Activated CD8-positive, alpha-beta memory T cell treated with anti-CD3 and anti-CD28 coated beads for 1 hour (primary cell): ENCODE measurements at places on chromosomes 1 and 21.

DNA sequence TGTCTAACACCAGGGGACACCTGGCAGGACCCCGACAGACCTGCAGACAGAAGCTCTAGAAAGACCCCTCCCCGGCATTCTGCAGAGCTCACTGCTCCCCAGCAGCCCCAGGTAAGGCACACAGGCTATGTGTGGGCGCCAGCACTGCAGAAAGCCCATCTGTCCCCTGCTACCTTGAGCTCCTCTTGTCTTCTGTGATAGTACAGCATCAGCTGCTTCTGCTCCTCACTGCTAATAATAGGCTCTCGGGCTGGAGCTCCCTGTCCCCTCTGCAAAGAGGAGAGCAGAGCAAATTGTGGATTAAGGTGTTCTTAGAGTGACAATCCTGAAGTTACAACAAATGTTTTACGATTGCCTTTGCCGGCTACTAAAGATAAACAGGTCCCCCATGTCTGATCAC, 10.1 kb downstream of the CFAP298 start:
- no peak for DNase-seq

- no peak for DNase-seq
These were observed 365.6 kb downstream of the RPS6KC1 start for GRCh38 chr1:213416461-213417224.

DNA sequence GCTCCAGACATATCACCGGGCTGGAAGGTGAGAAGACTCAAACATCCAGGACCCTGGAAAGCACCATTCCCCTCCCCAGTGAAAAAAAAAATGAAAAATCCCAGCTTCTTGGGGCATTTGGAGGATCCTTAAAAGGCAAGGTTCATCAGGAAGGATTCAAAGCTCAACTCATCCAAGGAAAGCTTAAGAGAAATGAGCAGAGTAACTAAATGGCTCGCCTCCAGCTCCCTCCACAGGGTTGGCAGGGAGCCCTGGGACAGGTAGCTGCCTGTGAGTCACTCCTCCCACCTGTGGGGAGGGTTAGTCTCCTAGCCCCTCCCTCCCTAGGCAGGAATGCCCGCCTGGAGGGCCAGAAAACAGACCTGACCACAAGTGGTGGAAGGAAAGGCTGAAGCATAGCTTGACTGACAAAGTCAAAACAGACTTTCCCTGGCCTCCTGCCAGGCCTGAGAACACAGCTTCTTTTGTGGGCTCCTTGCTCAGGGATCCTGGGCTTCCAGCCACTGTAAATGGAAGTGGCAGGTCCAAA, 712 bp upstream of the LAMB3 start:
- DNase-seq: no peak

- no peak for DNase-seq
These were observed 8.9 kb upstream of the APP start for GRCh38 chr21:26179501-26179900.

DNA sequence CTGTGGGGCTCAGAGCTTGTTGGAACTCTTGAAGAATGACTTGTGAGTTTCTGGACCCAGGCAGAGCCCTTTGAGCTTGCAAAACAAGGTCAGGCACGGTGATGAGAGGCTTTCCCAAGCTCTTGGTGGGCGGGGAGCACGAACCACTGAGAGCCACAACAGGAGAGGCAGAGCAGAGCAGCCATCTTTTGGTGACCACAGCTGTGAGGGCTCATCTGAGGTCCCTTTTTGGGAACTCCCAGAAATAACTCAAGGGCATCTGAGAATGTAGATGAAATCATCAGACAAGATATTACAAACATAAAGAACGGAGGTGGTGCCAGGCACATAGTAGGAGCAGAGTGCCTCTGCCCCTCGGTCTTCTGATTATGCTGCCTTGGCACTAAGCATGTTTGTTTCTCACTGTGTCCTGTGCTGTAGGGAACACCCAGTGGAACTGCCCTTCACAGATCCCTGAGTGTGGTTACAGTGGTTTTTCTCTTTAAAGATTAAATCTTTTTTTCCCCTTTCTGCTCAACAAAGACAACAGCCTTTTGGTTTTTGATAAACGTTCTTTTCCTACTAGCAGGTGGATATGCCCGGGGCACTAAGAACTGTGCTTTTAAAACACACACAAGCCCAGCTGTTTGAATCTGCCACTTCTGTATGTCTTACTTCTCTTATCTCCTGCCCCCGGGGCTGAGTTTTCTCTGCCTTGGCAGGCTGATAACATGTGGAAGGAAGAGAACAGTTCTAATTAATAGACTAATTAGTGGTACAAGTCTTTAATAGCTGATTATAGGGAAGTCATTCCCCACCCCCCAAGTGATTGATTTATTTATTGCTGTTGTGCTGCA, 37.7 kb downstream of the CD34 start:
- DNase-seq: no peak

- DNase-seq: peak; percentile 33
These were observed 248.6 kb downstream of the DNM3 start for GRCh38 chr1:172089768-172090510.
